Activated T-helper 17 cell treated with anti-CD3 and anti-CD28 coated beads, Interleukin-2, amount 50 U/mL, for 72 hours (primary cell): ENCODE measurements at places on chromosomes 3 and 15. TPM values are rescaled to one million over a fixed set of nuclear protein-coding genes. Genes with fewer than 3 reads are reported as not detected.

- ATAC-seq = no peak
Observed at GRCh38 chr3:181710345-181711291, 1.1 kb upstream of the SOX2 start.

DNA sequence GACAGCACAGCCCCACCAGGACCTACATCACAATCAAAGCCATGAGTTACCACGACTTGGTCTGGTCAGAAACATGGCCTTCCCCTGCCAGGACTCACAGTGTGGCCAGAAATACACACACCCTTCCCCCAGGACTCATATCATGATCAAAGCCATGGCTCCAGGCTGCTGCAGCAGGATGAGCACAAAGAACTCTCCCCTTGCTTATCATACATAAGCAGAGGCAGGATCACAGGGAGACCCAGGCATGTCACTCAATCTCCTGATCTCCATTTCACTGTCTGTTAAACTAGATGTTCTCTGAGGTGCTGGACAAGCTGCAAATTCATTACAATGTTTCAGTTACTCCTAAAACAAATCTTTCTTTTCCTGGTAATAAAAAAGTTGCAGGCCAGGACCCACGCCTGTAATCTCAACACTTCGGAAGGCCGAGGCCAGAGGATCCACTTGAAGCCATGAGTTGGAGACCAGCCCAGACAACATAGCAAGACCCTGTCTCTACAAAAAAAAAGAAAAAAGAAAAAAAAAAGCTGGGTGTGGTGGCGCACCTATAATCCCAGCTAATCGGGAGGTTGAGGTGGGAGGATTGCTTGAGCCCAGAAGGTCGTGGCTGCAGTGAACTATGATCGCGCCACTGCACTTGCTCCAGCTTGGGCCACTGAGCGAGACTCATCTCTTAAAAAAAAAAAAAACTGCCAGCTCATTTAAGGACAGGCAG is 1.2 kb downstream of the PFKFB4 start:
- ATAC-seq = no peak

- ATAC-seq = no peak
Observed at GRCh38 chr3:122918576-122919290, 108.8 kb downstream of the SEMA5B start.

- no peak for ATAC-seq
Observed at GRCh38 chr3:10933021-10933420, 59.5 kb upstream of the SLC6A1 start.

DNA sequence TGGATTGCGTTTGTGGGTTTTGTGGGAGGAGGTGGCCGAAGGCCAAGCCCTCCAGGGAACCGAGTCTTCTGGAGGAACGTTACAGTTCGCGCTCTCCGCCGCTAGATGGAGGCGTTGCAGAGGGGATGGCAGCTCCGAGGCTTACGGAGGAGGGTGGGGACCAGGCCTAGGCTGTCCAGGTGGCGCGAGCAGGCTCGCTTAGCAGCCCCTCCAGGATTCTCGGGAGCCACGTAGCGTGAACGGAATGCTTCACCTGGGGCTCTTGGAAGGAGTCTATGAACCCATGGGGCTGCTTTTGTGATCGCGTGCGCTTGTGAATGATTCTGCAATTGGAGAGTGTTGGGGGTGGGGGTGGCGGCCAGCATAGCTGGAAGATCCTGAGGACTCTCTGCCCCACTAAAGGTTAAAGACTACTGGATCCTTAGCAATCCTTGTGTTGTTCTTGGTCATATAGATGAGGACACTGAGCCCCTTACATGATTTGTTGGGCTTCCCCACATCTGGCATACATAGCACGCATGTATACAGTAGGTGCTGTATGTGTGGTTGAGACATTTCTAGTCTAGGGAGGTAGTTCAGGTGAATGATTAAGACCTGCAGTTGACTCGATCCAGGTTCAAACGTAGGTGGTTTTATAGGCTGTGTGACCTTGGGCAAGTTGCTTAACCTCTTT is 25.7 kb downstream of the FAM3D start:
- peak; percentile 77 for ATAC-seq

GRCh38 chr3:170137986-170138385 is 43.5 kb downstream of the PHC3 start:
- no peak for ATAC-seq

GRCh38 chr15:43748376-43748775 is 2.1 kb downstream of the PDIA3 start:
- ATAC-seq = no peak

DNA sequence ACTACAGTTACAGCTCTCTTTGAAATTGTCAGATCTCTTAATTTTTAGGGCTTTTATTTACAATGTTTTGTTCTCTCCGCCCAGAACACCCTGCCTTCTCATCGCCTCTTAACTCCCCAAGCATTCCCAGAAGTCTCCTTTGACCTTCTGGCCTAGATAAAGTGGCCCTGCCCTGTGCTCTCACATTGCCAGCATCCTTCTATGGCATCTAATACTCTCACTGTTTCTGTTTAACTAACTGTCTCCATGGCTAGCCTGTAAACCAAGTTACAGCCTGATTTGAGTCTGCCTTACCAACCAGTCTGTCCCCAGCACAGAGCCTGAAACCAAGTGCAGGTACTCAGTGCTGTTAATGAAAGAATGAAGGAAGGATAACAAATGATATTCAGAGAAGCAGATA is 19.9 kb downstream of the COL8A1 start:
- ATAC-seq = no peak

DNA sequence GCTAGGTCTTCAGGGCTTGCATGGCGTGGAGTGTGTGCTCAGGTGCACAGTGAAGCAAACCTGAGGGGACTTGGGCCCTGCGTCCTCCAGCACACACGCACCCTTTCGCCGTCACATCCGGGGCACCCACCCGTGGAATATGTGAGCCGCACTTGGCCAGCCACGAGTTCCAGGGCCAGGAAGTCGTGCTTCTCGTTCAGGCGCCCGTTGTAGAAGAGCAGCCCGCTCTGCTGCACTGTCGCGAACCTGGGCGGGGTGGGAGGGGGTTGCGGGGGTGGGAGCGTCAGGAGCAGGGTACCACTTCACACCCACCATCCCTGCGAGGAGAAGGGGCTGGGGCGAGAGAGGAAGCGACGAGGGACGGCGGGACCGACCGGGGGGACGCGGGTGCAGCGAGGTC is 7.1 kb downstream of the CELSR3 start:
- peak; percentile 34 for ATAC-seq

DNA sequence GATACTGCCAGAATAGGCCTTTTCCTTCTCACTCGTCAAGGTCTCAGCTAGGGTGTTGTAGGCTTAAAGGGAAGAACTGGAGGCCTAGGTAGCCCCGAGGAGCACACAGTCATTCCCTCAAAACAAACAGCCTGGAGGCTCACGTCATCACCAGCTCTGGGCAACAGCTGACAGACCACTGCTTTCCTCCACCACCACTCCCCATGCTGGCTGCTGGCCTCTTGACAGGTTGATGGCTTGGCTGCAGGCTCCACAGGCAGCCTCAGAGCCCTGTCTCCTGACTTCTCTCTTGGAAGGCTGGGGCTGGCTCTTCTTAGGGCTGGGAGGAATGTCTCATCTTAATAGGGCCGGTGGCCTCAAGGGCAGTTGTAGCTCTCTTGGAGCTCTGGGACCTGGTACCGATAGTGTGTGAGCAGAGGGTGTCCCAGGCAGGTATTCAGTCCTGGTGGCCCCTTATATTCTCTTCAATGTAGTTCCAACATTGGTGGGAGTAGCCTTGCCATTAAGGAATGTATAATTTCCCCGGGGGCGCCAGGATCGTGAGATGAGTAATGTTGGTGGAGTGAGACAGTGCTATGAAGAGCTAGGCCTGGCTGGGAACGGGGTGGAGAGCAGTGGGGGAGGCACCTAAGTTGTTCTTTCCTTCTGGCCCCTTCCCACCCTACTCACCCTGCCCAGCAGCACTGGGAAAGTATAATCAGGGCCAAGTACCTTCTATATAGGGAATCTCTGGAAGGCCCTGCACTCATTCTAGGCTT is 6.1 kb upstream of the AP2M1 start:
- no peak for ATAC-seq

DNA sequence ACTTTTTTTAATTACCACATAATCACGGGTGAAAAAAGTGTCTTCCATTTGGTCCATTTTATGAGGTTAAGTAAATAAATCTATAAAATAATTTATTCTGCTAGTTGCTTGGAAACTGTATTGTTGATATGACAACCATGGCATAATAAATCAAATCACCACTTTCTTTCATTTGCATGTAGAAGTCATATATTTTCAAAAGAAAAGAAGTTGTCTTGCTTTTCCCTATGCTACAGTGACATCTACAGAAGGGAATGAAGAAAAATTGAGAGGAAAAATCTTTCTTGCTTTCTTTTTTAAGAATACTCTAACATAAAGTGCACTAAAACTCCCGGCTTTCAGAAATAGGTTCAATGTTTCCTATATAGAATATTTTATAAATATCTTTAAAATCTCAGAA is 228.5 kb downstream of the ZBBX start:
- ATAC-seq = no peak

GRCh38 chr3:86993704-86994103 is 2.8 kb upstream of the VGLL3 start:
- no peak for ATAC-seq

DNA sequence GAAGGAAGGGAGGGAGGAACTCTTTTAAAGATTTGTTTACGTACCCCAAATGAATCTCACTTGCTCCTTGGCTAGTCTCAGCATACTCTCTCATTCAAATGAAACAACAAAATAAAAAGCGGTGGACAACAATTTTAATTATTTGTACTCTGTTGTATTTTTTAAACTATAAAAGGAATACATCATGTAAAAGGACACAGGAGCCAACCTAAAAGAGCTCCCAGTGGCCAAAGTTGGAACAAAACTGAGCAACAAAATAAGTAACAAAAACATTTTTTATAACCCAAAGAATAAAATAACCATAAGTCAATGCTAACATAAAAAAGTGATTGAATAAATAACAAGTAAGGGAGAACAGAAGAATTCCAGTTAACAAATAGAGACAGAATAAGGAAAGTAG is 24.4 kb upstream of the SSUH2 start:
- ATAC-seq = no peak

- no peak for ATAC-seq
Observed at GRCh38 chr3:37988931-37989525, 1.6 kb upstream of the VILL start.

The DNASE1L3 gene
- total RNA-seq = not detected

The GHSR gene
- total RNA-seq = not detected

The ADAMTS7 gene
- 1.2 TPM for total RNA-seq

The ZKSCAN7 gene
- total RNA-seq = 0.78 TPM
